Peyer's patch (tissue), 4 donors: ENCODE measurements at places on chromosomes 16 and 17. TPM values are rescaled to one million over a fixed set of nuclear protein-coding genes. Genes with fewer than 3 reads are reported as not detected.
A peak's percentile ranks its signal among the peaks of the same experiment; 100 is the strongest.

Gene COX6A2
- total RNA-seq: not detected

Gene PERCC1
- not detected for total RNA-seq

DNA sequence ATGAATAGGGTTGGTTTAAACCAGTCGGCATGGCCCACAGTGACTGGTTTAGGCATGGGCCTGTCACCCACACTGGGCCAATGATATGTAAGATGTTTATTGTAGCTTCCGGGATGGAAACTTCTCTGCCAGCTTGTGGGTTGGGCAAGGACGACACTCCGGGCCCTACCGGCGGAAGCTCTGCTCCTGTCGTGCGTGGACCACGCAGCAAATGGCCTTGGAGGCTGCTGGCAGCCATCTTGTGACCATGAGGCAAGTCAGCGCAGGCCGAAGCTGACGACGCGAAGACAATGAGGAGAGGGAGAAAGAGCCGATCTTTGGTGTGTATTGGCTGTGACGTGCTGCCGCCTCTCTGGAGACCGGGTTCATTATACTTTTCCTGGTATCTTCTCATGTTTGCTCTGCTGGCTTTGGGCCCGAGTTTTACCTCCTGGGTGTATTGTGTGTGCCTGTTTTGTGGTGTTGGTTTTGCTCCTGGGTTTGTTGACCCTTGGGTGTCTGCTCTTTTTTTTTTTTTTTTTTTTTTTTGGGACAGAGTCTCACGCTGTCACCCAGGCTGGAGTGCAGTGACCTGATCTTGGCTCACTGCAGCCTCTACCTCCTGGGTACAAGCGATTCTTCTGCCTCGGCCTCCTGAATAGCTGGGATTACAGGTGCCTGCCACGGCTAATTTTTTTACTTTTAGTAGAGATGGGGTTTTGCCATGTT is 15.4 kb downstream of the SLC25A10 start:
- DNase-seq: no peak

GRCh38 chr17:6134721-6135120 is 64.5 kb downstream of the WSCD1 start:
- no peak for DNase-seq

GRCh38 chr16:84484579-84485254 is 19.7 kb downstream of the MEAK7 start:
- DNase-seq: peak; percentile 20

Gene CDC42EP4
- 33.8 TPM for total RNA-seq

- no peak for DNase-seq
Observed at GRCh38 chr17:71099003-71099714, 929.8 kb downstream of the KCNJ2 start.

- no peak for DNase-seq
Observed at GRCh38 chr16:57508035-57508425, 21.7 kb upstream of the DOK4 start.
